ENCODE measurements at places on chromosomes 6 and 20.

GRCh38 chr20:5261763-5262162 is 55.0 kb downstream of the PROKR2 start:
- no peak for DNase-seq

- DNase-seq: no peak
Observed at GRCh38 chr20:14826543-14827313, 489.3 kb upstream of the FLRT3 start.

DNA sequence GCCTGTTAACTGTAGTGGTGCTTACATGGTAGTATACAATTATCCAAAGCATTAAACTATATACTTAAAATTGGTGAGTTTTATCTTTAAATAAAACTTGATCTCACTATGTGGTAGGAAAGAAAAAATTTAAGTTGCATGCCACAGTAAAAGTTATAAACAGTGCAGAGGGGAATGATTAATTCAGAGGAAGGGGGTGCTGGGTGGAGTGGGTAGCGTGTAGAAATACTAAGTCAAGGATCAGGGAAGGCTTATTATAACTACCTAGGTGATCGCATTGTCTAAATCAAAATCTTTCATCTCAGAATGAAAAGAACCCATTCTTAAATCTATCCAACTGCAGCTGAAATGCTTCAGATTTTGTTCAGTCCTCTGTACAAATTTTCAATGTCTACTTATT is 428.3 kb downstream of the ADGRB3 start:
- no peak for DNase-seq

DNA sequence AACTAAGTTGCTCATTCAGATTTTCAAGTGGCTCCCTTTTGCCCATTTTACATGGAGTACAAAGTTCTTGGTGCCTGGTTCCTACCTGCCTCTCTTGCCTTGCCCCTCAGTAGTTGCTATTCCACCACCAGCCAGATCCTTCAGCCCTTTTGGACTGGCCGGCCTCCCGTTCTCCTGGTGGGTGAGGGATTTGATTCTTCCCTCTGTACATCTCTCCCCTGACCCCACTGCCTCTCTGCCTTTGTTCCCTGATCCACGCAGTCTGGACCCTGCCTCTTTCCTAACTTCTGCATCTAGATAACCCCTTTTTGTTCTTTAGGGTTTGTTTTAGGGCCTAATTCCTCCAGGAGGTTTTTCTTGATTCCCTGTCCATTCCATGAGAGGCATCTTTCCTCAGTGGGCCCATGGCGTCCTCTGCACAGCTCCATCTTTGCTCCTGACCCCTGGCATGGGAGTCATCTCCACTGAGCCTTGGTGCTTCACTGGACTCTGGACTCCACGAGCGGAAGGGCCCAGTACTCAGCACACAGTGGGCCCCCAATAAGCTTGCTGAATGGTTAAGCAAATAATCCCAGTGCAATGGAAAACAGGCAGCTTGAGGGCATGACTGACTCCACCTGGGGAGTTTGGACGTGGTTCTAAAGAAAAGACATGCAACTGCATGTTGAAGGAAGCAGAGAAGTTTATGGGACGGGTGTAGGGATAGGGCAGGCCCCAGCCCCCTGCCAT is 309.3 kb upstream of the SUPT3H start:
- DNase-seq: no peak

Data from T-helper 9 cell (primary cell).